ENCODE measurements at places on chromosomes 11 and 22. TPM values are rescaled to one million over a fixed set of nuclear protein-coding genes. Genes with fewer than 3 reads are reported as not detected.

GRCh38 chr11:76756341-76756741, 26.8 kb upstream of the TSKU start:
- no peak overlapping the region for H3K4me3 ChIP-seq
- H3K27ac ChIP-seq: no peak overlapping the region
- no peaks in the 10 kb centered on the region for H3K36me3 ChIP-seq

GRCh38 chr11:95450547-95451123, 219.6 kb upstream of the SESN3 start:
- H3K27ac ChIP-seq: no peak overlapping the region
- no peaks in the 10 kb centered on the region for H3K4me1 ChIP-seq
- H3K36me3 ChIP-seq: no peaks in the 10 kb centered on the region
- no peaks in the 10 kb centered on the region for H3K27me3 ChIP-seq
- DNase-seq: no peak

- H3K4me3 ChIP-seq: no peak overlapping the region
- peak; percentile 43 for DNase-seq
- H3K4me1 ChIP-seq: no peaks in the 10 kb centered on the region
- H3K36me3 ChIP-seq: peaks cover 12% of the 10 kb centered on the region
- H3K27ac ChIP-seq: no peak overlapping the region
Measured at GRCh38 chr11:112238041-112238440, 11.8 kb downstream of the PTS start.

DNA sequence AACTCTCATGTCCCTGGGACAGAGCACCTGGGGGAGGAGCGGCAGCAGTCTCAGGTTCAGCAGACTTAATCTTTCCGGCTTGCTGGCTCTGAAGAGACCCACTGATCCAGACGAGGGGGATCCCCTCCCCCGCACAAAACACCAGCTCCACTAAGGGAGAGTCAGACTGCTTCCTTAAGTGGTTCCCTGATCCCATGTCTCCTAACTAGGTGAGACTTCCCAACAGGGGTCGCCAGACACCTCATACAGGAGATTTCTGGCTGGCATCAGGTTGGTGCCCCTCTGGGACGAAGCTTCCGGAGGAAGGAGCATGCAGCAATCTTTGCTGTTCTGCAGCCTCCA, 157.2 kb upstream of the TMEM45B start:
- H3K27ac ChIP-seq: no peak overlapping the region
- H3K4me1 ChIP-seq: no peaks in the 10 kb centered on the region

DNA sequence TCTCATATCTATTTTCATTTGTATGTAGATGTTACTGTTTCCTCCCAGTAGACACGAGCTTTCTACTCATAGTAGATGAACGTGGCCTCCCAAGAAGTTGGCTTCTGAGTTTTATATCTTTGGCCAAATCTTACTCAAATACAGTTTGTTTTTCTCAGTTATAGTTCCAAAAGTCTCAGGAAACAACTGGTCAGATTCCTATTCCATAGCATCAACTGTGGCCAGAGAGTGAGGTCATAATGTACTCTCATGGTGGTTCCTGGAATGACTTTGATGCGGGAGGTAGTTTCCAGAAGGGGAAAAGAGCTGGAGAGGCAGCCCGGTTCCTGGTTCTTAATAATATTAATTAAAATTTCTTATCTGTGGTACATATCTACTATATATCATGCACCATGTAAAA, 77.3 kb downstream of the SLC17A6 start:
- no peaks in the 10 kb centered on the region for H3K36me3 ChIP-seq
- no peaks in the 10 kb centered on the region for H3K4me1 ChIP-seq
- DNase-seq: no peak
- H3K27me3 ChIP-seq: no peaks in the 10 kb centered on the region

The IFITM2 gene
- total RNA-seq: 1,111 TPM
